T-cell (primary cell): ENCODE measurements at places on chromosomes 4 and X. TPM values are rescaled to one million over a fixed set of nuclear protein-coding genes. Genes with fewer than 3 reads are reported as not detected.

Gene ETDA
- not detected for total RNA-seq

Gene MAGEA1
- not detected for total RNA-seq

Gene CLDN34
- not detected for total RNA-seq

Gene SRP72
- 98.0 TPM for total RNA-seq

Gene SH3TC1
- 45.2 TPM for total RNA-seq

Gene IGBP1
- 60.1 TPM for total RNA-seq

Gene RTL3
- not detected for total RNA-seq

Gene HTN3
- total RNA-seq: not detected

- H3K27me3 ChIP-seq: no peaks in the 10 kb centered on the region
- DNase-seq: no peak
- no peaks in the 10 kb centered on the region for H3K36me3 ChIP-seq
Measured at GRCh38 chrX:45912316-45912715, 632.9 kb downstream of the ZNF674 start.

DNA sequence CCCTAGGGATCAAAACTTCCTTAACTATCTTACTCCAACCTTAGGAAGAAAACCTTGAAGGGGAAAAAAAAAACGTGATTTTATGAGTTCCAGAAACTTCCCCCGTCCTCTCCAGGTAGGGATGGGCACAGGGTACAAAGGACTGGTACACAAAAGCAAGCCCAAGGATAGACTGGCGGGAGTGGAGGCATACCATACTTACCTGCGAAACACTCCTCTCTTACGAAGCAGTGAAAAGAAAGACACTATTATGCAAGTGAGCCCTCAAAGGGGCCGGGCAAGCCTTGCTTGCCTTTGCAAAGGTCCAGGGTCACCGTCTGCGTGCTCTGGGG lies 651 bp downstream of the TSPAN6 start:
- H3K4me1 ChIP-seq: no peaks in the 10 kb centered on the region
- H3K4me3 ChIP-seq: peak overlapping the region; percentile 51
- no peaks in the 10 kb centered on the region for H3K36me3 ChIP-seq
- H3K27me3 ChIP-seq: peaks cover 7% of the 10 kb centered on the region
- H3K27ac ChIP-seq: no peak overlapping the region

DNA sequence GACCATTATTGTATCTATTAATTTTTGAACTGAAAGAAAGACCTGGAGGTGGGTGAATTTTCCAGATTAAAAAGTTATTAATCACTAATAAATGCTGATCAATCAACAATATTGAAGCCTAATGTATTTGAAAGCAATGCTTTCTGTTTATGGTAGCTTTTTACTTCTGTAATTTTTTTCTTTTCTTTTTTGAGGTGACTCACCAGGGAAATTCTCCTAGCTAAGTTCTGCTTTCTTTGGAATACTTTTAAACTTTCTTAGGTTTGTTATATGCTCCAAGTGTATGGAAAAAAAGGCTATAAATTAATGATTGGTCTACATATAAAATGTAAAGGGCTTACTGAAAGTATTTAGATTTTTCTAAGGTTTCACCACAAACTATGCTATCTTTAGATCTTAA lies 94.2 kb downstream of the MBNL3 start:
- H3K27ac ChIP-seq: no peak overlapping the region
- no peaks in the 10 kb centered on the region for H3K4me1 ChIP-seq
- H3K4me3 ChIP-seq: no peak overlapping the region
- no peak for DNase-seq
- no peaks in the 10 kb centered on the region for H3K36me3 ChIP-seq

- H3K36me3 ChIP-seq: no peaks in the 10 kb centered on the region
- H3K27me3 ChIP-seq: no peaks in the 10 kb centered on the region
- no peak for DNase-seq
Measured at GRCh38 chr4:142925161-142925560, 79.1 kb upstream of the INPP4B start.

GRCh38 chrX:47643926-47644325 lies 6.4 kb downstream of the ELK1 start:
- no peak for DNase-seq
- H3K27ac ChIP-seq: no peak overlapping the region
- H3K4me1 ChIP-seq: no peaks in the 10 kb centered on the region
- no peaks in the 10 kb centered on the region for H3K27me3 ChIP-seq
- no peak overlapping the region for H3K4me3 ChIP-seq
- peaks cover 32% of the 10 kb centered on the region for H3K36me3 ChIP-seq

DNA sequence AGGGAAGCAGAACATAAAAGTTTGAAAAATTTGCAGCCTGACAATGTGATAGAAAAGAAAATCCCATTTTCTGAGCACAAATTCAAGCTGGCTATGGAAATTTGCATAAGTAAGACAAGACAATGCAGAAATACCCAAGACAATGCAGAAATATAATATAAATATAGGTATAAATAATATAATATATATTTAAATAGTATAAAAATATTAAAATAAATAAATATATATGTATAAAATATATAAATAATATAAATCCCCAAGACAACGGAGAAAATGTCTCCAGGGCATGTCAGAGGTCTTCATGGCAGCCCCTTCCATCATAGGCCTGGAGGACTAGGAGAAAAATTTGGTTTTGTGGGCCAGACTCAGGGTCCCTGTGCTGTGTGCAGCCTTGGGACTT lies 125.0 kb upstream of the AADAT start:
- H3K4me1 ChIP-seq: no peaks in the 10 kb centered on the region
- H3K27me3 ChIP-seq: no peaks in the 10 kb centered on the region
- DNase-seq: no peak
- no peak overlapping the region for H3K27ac ChIP-seq
- H3K4me3 ChIP-seq: no peak overlapping the region
- H3K36me3 ChIP-seq: no peaks in the 10 kb centered on the region

DNA sequence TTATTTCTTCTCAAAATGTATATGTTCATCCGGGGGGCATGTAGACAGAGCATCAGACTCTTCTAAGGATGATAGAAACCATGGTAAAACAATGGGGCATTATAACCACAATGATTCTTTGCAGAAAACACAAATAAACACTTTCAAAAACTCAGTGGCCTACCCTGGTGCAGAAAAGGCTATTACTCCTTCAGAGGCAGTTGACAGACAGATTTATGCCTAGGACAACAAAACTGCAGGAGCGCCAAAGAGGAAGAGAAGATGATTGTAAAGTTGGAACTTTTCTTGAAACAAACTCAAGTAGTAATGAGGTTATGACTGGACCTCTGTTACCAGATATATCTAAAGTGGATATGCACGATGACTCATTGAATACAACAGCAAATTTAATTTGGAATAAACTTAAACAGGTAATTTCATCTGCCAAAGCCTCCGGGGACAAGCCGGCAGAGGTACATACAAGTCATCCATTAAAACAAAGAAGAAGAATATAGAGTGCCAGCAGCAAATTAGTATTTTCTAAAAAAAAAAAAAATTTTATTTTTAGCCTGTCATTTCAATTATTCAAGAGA lies 1068.4 kb upstream of the INTU start:
- no peaks in the 10 kb centered on the region for H3K36me3 ChIP-seq
- no peak for DNase-seq
- no peak overlapping the region for H3K27ac ChIP-seq
- no peaks in the 10 kb centered on the region for H3K27me3 ChIP-seq
- H3K4me3 ChIP-seq: no peak overlapping the region

DNA sequence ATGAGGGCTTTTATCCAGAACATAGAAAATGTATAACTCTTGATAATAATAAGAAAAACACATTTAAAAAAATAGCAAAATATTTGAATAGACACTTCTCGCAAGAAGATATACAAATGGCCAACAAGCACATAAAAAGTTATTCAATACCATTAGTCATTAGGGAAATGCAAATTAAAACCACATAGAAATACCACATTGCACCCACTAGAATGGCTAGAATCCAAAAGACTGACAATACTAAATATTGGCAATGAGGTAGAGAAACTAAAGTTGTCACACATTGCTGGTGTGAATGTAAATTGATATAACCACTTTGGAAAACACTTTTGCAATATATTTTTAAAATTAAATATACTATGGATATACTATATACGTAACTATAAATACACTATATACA lies 754.3 kb upstream of the MAGEB2 start:
- no peak for DNase-seq
- no peak overlapping the region for H3K4me3 ChIP-seq
- H3K4me1 ChIP-seq: no peaks in the 10 kb centered on the region
- H3K27ac ChIP-seq: no peak overlapping the region

DNA sequence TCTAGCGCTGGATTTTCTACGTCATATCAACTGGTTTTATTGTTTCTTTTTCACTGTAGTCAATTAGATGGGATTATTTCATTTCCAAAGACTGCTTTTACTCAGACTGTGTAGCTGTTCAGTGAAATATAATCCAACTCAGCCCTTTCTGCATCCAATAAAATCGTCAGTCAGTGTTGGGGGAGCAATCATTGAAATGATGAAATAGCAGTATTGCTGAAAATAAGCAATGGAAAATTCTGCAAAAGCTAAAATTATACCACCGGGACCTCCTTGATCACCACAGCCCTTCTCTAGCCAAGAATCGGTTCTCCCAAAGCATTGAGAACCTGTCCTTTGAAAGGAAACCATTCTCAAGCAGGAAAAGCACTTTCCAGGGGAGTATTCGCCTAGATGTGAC lies 243.1 kb upstream of the TENM3 start:
- no peak overlapping the region for H3K4me3 ChIP-seq
- no peaks in the 10 kb centered on the region for H3K27me3 ChIP-seq
- H3K4me1 ChIP-seq: no peaks in the 10 kb centered on the region
- H3K36me3 ChIP-seq: no peaks in the 10 kb centered on the region

GRCh38 chr4:138595171-138595570 lies 353.0 kb upstream of the SLC7A11 start:
- no peaks in the 10 kb centered on the region for H3K4me1 ChIP-seq
- H3K36me3 ChIP-seq: no peaks in the 10 kb centered on the region
- H3K27me3 ChIP-seq: no peaks in the 10 kb centered on the region
- no peak for DNase-seq
- no peak overlapping the region for H3K4me3 ChIP-seq
- no peak overlapping the region for H3K27ac ChIP-seq

GRCh38 chr4:154472858-154473257 lies 18.7 kb downstream of the DCHS2 start:
- no peaks in the 10 kb centered on the region for H3K36me3 ChIP-seq
- H3K27me3 ChIP-seq: peaks cover 8% of the 10 kb centered on the region
- H3K4me1 ChIP-seq: no peaks in the 10 kb centered on the region
- no peak overlapping the region for H3K4me3 ChIP-seq
- no peak overlapping the region for H3K27ac ChIP-seq

- no peaks in the 10 kb centered on the region for H3K4me1 ChIP-seq
- no peaks in the 10 kb centered on the region for H3K27me3 ChIP-seq
- H3K4me3 ChIP-seq: no peak overlapping the region
- DNase-seq: no peak
Measured at GRCh38 chrX:134780908-134781307, 122.6 kb upstream of the PLAC1 start.

GRCh38 chr4:115418635-115419396 lies 305.4 kb upstream of the NDST4 start:
- H3K4me1 ChIP-seq: no peaks in the 10 kb centered on the region
- H3K27ac ChIP-seq: no peak overlapping the region
- H3K36me3 ChIP-seq: no peaks in the 10 kb centered on the region
- H3K4me3 ChIP-seq: no peak overlapping the region
- no peaks in the 10 kb centered on the region for H3K27me3 ChIP-seq
- DNase-seq: no peak

DNA sequence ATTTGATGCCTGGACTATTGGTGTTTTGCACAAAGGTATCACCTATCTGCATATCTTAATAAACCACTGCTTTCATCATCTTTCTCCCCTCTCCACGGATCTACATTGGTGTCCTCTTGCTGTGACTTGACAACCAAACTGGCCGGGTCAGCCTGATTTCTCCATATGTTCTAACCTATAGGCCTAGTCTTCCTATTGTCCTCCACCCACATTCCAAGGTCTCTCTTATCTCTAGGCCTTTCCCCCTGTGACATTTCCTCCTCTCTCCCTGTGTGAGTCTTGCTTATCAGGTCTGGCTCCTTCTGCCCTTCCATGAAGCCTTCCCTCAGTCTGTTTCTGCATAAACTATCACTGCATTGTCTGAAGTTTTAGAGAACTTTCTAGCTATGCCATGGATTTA lies 33.7 kb downstream of the ARHGAP24 start:
- DNase-seq: no peak
- no peaks in the 10 kb centered on the region for H3K36me3 ChIP-seq
- H3K4me3 ChIP-seq: no peak overlapping the region
- no peaks in the 10 kb centered on the region for H3K4me1 ChIP-seq
- H3K27ac ChIP-seq: no peak overlapping the region
- no peaks in the 10 kb centered on the region for H3K27me3 ChIP-seq

- no peaks in the 10 kb centered on the region for H3K4me1 ChIP-seq
- DNase-seq: no peak
- H3K27ac ChIP-seq: no peak overlapping the region
- H3K27me3 ChIP-seq: peaks cover 4% of the 10 kb centered on the region
- H3K36me3 ChIP-seq: no peaks in the 10 kb centered on the region
- H3K4me3 ChIP-seq: no peak overlapping the region
Measured at GRCh38 chr4:41413670-41414411, 124.1 kb upstream of the LIMCH1 start.

DNA sequence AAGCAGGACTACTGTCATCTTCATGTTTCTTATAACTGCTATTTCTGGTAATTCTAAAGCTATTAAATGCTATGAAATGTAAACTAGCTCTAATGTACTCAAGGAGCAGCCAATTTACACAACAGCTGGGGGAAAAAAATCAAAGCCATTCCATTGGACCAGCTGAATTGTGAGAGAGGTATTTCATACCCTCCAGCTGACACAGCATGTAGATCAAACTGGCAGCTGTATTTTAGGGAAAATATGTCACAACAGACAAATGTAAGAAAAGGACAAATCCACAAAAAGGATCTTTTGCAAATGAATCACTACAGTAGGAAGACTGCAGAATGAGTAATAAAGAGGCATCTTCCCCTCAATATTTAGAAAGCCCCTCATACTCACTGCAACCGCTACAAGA lies 65.2 kb upstream of the FAM47B start:
- H3K27me3 ChIP-seq: no peaks in the 10 kb centered on the region
- H3K4me3 ChIP-seq: no peak overlapping the region
- no peaks in the 10 kb centered on the region for H3K36me3 ChIP-seq

GRCh38 chr4:188903986-188904385 lies 764.7 kb downstream of the TRIML1 start:
- no peaks in the 10 kb centered on the region for H3K4me1 ChIP-seq
- no peak for DNase-seq
- H3K27ac ChIP-seq: no peak overlapping the region
- H3K36me3 ChIP-seq: no peaks in the 10 kb centered on the region

DNA sequence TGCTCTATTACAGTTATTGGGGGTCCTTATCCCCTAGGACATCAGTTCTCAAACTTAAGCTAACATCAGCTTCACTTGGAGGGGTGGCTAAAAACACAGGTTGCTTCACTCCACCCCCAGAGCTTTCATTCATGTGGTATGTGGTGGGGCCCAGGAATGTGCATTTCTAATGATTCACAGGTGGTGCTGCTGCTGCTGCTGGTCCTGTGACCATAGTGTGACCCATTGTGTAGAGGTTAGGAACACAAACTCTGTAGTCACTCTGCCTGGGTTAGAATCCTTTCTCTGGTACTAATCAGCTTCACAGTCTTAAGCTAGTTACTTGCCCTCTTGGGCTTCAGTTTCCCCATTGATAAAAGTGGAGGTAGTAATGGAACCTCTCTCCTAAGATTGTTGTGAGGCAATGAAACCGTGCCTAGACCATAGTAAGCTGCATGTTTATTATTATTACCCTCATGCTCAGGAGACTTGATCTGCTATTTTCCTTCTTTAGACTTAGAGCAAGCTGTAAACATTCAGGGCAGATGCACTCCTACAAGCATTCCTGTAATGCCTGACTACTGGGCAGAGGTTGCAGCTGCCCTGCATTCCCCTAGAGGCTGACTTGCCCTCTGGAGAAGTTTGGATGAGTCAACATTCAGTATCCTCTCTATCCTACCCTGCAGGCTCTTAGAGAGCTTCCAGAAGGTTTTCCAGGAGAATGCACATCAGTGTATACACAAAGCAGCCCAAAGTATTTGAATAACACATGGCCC lies 94.1 kb upstream of the ACSL4 start:
- H3K4me3 ChIP-seq: no peak overlapping the region
- DNase-seq: no peak
- H3K27ac ChIP-seq: no peak overlapping the region
- no peaks in the 10 kb centered on the region for H3K27me3 ChIP-seq
- no peaks in the 10 kb centered on the region for H3K36me3 ChIP-seq
- no peaks in the 10 kb centered on the region for H3K4me1 ChIP-seq
